Left hindlimb (tissue), 1 donor: ENCODE measurements at places on chromosomes 3 and 15.

DNA sequence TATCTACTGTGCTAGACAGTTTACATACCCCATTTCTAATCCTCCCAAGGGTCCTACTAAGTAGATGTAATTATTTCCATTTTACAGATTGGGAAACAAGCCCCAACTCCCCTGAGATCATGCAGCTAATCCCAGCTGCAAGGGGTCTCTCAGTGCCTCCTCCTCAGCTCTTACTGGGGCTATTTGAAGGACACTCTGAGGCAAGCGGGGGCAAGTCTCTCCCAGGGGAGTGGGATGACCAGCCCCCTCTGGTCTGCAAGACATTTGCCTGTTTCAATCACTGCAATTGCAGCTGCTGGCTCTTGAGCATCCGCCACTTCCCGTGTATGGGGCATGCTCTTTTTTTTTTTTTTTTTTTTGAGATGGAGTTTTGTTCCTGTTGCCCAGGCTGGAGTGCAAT is 11.4 kb downstream of the LAMP3 start:
- no peak for DNase-seq

GRCh38 chr3:56855856-56856512 is 54.2 kb upstream of the ARHGEF3 start:
- no peak for DNase-seq

- DNase-seq: peak; percentile 70
Measured at GRCh38 chr15:71800835-71801745, 9.3 kb upstream of the NR2E3 start.

GRCh38 chr15:92161039-92161670 is 232.5 kb upstream of the ST8SIA2 start:
- no peak for DNase-seq

- no peak for DNase-seq
Measured at GRCh38 chr3:13655061-13655913, 106.4 kb downstream of the FBLN2 start.

DNA sequence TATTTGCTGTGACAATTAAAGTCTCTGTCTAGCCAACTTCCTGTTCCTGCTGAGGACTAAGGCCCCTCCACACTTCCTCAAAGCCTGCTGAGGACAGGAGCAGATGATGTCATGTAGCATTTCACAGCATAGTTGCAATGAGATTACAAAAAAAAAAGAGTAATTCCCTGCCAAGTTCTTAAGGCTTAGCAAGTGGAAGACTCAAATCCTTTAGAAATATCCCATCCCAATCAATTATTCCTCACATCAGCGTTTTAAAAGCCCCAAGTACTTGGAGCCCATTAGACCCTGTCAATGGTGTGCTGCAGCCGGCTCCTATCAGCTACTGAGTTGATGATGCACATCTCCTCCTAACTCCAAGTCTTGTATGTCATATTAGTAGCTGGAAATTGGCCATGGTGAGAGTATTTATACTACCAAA is 51.7 kb downstream of the TRANK1 start:
- peak; percentile 45 for DNase-seq

DNA sequence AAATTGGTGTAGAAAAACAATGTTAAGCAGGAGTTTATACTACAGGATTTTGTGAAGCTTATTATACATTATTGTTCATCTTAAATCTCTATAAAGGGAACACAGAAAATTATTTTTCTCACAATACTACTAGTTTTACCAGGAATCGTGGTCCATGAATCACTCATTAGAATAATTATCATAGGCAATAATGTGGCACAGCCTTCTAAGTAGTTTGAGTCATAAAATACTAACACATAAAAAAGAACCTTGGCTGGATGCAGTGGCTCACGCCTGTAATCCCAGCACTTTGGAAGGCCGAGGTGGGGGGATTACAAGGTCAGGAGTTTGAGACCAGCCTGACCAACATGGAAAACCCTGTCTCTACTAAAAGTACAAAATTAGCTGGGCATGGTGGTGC is 393.1 kb upstream of the ZNF717 start:
- DNase-seq: no peak

GRCh38 chr3:6825524-6825923 is 35.4 kb upstream of the GRM7 start:
- no peak for DNase-seq
